EL (cell line): ENCODE measurements at places on chromosomes 4 and X.

DNA sequence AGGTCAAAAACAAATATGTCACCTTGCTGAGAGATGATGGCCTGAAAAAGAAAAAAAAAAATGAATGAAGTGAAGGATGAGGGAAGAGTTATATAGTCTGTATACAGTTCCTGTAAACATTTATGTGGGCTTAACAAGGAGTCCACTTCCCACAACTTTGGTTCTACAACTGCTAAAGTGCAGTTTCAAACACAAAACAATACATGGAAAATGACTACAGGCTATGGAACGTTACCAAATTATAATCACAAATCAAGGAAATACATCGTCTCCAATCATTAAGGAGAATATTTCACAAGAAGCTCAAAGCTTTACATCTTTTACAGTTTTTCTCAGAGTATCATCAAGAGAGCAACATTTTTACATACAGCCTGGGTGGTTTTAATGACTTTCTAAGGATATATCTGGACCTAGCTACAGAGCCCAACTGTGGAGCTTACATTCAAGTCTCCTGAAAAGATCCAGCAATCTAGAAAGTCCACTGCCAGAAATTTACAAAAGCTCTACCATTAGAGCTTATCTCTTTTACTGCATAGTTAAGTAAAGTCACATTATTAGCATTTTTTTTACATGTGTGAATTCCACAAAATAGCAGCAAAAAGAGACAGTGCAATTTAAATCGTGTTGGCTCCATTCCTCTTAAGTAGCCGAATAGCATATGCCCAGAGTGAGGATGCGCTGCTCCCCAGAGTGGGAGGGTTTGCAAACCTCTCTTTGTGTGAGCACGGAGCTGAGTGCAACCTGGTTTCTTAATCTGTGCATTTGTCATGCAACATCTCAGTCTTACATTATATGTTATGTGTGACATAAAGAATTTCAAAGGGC is 128.3 kb downstream of the MANBA start:
- no peak for DNase-seq

DNA sequence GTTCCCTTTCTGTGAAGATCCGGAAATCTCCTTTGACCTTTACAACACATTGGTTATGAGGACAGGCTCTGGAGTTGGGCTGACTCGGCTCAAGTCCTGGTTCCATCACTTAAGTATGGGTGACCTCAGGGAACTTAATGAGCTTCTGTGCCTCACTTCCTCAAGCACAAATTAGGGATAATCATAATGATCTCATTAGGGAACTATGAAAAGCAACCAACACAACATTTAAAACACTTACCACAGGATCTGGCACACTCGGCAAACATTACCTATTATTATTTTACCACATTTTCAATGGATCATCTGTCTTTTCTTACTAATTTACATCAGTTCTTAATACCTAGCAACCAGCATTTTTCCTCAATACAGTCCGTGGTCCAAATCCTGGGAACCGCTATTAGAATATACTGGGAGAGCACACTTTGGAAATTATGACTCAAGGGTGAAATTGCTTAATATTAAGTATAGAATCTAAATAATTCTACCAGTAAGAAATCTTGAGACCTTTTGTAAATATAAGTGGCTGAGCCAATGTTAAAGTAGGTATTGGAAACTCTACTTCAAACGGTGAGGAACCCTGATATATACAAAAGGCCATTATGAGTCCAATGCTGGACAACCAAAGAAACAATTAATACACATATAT is 19.6 kb downstream of the ADGRA3 start:
- no peak for DNase-seq

DNA sequence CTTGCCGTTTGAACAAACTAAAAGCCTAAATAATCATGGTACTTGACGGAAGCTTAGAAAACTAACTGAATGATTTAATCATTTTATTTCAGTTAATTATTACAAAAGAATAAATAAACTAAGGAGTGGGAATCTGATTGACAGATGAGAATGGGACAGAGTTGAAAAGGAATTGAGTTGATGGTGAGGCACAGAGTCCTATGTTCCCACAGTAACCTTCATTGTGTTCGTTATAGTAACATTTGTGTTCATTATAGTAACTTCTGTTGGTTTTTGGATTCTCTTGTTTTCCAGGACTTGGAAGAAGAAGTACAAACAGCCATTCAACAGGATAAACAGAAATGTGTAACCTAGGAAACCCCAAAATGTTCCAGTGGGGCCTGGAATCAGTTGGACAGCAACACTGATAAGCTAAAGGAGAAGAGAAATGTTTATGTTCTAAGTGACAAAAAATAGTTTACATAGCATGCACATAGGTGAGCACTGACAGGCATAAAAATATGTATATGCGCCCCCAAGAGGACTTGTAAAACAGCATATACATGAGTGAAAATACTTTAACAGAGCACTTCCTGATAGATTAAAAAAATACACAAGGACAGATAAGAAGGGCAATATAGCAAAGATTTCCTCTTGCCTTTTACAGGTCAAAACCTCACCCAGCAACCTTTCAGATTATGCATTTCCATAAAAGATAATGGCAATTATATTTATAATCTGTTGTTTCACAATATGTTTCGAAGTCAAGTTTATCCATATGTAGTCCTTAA is 218.6 kb upstream of the HTR2C start:
- no peak for DNase-seq

- no peak for DNase-seq
Observed at GRCh38 chr4:183185018-183185417, 86.0 kb downstream of the WWC2 start.

DNA sequence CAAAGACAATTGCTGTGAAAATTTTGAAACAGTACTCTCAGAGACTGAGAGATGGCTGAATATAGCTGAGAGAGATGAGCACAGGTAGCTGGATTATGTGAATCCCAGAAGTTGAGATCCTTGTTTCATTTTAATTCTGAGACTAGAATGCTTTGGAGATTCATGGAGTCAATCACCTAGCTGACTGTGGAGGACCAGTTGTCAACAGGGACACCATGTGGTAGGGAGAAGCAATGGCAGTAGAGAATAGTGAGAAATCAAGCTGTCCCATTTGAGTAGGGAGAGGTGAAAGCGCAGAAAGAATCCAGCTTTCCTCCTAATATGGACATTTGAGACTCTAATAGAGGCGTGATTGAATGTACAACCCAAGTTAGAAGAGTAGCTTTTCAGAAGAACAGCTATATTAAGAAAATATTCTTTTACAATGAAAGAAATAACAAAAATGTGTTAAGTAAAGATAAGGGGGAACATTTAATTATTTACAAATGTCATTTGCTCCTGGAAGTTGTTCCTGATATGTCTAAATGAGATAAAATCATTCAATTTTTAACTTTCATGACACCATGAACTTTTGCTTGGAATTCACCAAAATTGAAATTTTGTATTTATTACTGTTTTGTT is 30.3 kb upstream of the GLRB start:
- peak; percentile 74 for DNase-seq

DNA sequence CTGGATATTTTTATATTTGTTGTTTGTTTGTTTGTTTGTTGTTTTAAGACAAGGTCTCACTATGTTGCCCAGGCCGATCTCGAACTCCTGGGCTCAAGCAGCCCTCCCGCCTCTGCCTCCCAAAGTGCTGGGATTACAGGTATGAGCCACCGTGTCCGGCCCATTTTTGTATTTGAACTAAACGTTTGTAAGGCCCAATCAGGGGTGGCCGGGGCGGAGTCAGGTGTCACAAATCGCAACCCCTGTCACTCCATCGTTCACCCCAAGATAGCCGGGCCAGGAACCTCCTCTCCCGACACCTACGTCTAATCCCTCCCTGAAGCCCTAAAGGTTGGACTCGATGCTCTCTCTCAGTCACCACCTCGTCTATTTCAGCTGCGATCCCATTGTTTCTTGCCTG is 722 bp upstream of the EFHC2 start:
- DNase-seq = no peak
